ENCODE measurements at places on chromosomes 3 and 15. TPM values are rescaled to one million over a fixed set of nuclear protein-coding genes. Genes with fewer than 3 reads are reported as not detected.

DNA sequence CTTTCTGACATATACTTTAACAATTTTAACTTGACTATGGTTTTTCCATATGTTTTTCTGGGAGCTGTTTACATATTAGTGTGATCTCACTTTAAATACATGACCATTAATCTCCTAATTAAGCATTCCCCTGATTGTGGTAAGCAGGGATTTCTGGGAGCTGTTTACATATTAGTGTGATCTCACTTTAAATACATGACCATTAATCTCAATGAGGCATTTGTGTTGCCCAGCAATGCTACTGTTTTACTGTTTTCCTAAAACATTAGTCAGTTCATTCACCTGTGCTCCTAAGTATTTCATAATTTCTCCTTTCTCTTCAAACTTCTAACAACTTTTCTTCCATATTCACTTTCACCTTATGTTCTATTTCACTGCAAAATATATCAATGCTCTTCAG is 3.6 kb upstream of the GRAMD1C start:
- DNase-seq: no peak
- no peaks in the 10 kb centered on the region for H3K27me3 ChIP-seq
- peaks cover 22% of the 10 kb centered on the region for H3K4me1 ChIP-seq
- H3K27ac ChIP-seq: no peak overlapping the region
- peaks cover 2% of the 10 kb centered on the region for H3K36me3 ChIP-seq

DNA sequence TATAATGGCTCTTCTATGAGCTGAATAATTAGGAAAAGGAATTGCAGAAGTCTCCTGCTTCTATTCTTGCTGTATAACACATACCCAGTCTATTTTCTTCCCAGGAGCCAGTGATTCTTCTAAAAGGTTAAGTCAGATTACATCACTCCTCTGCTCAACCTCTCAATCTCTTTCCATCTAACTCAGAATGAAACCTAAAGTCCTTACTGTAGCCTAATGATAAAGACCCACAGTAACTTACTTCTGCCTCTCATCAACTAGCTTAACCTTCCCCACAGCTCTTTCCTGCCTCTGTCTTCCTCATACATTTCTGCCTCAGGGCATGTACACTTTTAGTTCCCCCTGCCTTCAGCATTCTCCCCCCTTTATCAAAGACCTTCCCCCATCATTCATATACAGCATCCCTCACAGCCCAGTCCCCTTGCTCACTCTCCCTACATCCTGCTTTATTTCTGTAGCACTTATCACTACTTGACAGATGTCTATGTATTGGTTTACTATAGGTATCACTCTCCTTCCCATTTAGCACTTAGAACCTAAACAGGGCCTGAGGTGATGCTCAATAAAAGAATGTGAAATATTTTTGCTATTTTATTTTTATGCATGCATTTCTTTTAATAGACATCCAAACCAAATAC is 28.5 kb upstream of the CMTM6 start:
- H3K4me1 ChIP-seq: peaks cover 12% of the 10 kb centered on the region
- no peak overlapping the region for H3K27ac ChIP-seq
- no peaks in the 10 kb centered on the region for H3K27me3 ChIP-seq
- no peak overlapping the region for H3K4me3 ChIP-seq
- H3K36me3 ChIP-seq: peaks cover 47% of the 10 kb centered on the region

- H3K27ac ChIP-seq: no peak overlapping the region
- DNase-seq: no peak
- H3K4me1 ChIP-seq: no peaks in the 10 kb centered on the region
- no peak overlapping the region for H3K4me3 ChIP-seq
- peaks cover 5% of the 10 kb centered on the region for H3K27me3 ChIP-seq
Measured at GRCh38 chr3:155704771-155705559, 39.9 kb downstream of the PLCH1 start.

DNA sequence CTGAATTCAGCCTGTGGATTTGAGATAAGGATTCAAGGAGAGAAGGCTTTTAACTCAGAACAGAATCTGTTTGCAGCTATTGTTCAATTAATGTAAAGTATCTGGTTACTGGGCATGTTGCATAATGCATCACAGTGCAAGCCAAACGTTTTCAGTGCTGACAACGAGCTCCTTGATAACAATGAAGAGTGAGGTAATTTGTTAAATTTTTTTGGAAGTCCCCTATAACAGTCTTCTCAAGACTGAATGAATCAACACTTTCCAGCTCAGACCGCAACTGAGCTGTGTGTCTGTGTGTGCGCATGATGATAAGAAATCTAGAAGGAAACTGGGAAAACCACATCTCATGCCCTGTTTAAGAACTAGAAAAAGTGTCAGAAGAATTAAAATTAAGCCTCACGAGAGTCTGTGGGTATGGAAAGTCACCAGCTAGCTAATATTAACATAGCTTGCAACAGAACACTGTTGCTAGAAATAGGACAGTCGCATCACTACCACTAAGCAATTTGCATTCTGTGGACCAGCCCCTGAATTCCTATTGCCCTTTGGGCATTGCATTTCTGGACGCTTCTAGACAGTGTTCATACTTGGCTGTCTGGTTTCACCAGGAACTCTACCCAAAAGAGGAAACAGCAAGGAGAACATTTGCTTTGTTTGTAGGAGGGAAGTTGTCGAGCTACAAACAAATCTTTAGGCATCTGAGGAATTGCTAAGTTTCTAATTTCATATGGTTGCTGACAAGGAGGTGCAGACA is 43.7 kb upstream of the ATP2C1 start:
- H3K27me3 ChIP-seq: peaks cover 11% of the 10 kb centered on the region
- H3K4me3 ChIP-seq: no peak overlapping the region
- peaks cover 20% of the 10 kb centered on the region for H3K4me1 ChIP-seq
- peak; percentile 45 for DNase-seq
- no peak overlapping the region for H3K27ac ChIP-seq

GRCh38 chr3:133283958-133284807 is 115.7 kb upstream of the BFSP2 start:
- peaks cover 15% of the 10 kb centered on the region for H3K27me3 ChIP-seq
- no peak overlapping the region for H3K4me3 ChIP-seq
- no peak overlapping the region for H3K27ac ChIP-seq
- H3K36me3 ChIP-seq: no peaks in the 10 kb centered on the region
- DNase-seq: no peak

GRCh38 chr3:77038468-77038929 is 1.4 kb upstream of the ROBO2 start:
- H3K4me3 ChIP-seq: no peak overlapping the region
- H3K36me3 ChIP-seq: no peaks in the 10 kb centered on the region
- no peak for DNase-seq
- H3K27me3 ChIP-seq: peaks cover 19% of the 10 kb centered on the region

DNA sequence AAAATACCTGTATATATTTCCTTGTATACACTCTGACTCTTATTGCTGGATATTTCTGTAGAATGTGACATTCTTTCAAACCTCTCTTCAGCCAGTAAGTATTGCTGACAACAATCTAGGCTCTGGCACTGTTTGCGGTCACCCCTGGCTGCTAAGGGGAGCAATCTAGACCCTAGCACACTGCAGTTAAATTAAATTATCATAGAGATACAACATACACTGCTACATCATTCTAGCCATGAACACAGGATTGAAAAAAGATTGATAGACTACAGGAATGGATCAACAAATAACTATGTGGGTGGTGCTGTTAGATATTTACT is 108.7 kb upstream of the MEIS2 start:
- no peaks in the 10 kb centered on the region for H3K4me1 ChIP-seq
- no peak overlapping the region for H3K4me3 ChIP-seq
- no peak overlapping the region for H3K27ac ChIP-seq
- no peak for DNase-seq

GRCh38 chr3:18474202-18474601 is 49.1 kb upstream of the SATB1 start:
- H3K4me1 ChIP-seq: peaks cover 2% of the 10 kb centered on the region
- H3K27me3 ChIP-seq: no peaks in the 10 kb centered on the region
- peaks cover 43% of the 10 kb centered on the region for H3K36me3 ChIP-seq

Gene CALML4
- 11.7 TPM for total RNA-seq

- DNase-seq: no peak
- no peak overlapping the region for H3K4me3 ChIP-seq
- no peaks in the 10 kb centered on the region for H3K36me3 ChIP-seq
- peaks cover 15% of the 10 kb centered on the region for H3K27me3 ChIP-seq
- H3K4me1 ChIP-seq: no peaks in the 10 kb centered on the region
Measured at GRCh38 chr3:11120091-11120805, 34.0 kb upstream of the HRH1 start.

Gene IGSF11
- total RNA-seq: 2.0 TPM

- peak overlapping the region; percentile 27 for H3K27ac ChIP-seq
- DNase-seq: no peak
- H3K27me3 ChIP-seq: no peaks in the 10 kb centered on the region
- peaks cover 53% of the 10 kb centered on the region for H3K4me1 ChIP-seq
Measured at GRCh38 chr15:99708563-99708962, 24.7 kb downstream of the LYSMD4 start.

GRCh38 chr3:186277268-186277909 is 84.6 kb downstream of the DGKG start:
- DNase-seq: no peak
- no peaks in the 10 kb centered on the region for H3K4me1 ChIP-seq
- H3K36me3 ChIP-seq: no peaks in the 10 kb centered on the region
- H3K27me3 ChIP-seq: peaks cover 22% of the 10 kb centered on the region
- no peak overlapping the region for H3K4me3 ChIP-seq

All from activated CD8-positive, alpha-beta T cell treated with anti-CD3 and anti-CD28 coated beads, Interleukin-2, amount 10 ng/mL, durations not matched to agents 7 days and 5 days (primary cell).